Stimulated activated CD8-positive, alpha-beta memory T cell treated with anti-CD3 and anti-CD28 coated beads, Interleukin-12 subunit alpha, Interleukin-12 subunit beta, amount 100 ng/mL, for 1 hour (primary cell): ENCODE measurements at places on chromosomes 2 and 18.

DNA sequence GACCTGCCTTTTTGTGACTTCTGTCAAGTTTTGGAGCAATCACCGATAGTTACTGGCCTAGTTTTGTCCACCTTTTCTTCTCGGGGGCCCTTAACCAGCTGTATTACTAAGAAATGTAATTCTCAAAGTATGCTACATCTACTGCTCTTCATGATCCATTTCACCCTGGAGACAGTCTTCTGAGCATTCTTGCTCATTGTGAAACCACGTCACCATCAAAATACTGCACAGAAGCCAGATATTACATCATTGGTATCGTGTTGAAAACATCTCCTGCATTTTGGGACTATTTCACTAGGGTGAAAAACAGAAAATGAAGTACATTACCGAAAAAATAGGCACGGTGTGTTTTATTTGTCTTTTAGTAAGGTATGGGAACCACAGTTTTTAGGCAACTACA, 11.7 kb downstream of the LYPD6B start:
- DNase-seq = no peak

GRCh38 chr2:96318723-96319122, 6.4 kb upstream of the ITPRIPL1 start:
- no peak for DNase-seq

GRCh38 chr18:40004246-40004645, 1950.8 kb upstream of the PIK3C3 start:
- DNase-seq = no peak

DNA sequence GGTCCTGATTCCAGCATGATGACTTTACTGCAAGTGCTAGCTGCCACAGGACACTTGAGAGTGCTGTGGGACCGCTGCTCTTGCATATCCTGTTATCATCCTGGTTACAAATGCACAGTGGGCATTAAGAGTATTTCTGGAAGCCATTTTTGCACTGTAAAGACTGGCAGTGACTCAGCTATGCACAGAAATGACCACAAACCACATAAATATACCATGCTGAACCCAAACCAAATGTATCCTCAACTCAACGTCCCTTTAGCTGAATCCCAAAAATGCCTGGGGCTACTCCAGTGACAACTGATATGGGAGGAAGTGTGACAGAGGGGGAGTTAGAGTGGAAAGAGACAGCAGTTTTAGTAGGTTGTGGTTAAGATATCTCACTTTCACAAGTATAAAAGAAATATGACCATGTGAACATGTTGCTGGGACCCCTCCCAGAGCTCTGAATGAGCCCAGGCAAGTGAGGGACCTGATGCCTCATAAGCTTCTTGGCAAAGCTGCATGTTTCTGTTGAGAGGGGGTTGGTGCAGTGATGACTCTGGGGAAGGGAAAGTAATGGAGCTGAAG, 37.3 kb downstream of the RHBDD1 start:
- DNase-seq = no peak

GRCh38 chr2:98473995-98474780, 29.5 kb downstream of the INPP4A start:
- no peak for DNase-seq

DNA sequence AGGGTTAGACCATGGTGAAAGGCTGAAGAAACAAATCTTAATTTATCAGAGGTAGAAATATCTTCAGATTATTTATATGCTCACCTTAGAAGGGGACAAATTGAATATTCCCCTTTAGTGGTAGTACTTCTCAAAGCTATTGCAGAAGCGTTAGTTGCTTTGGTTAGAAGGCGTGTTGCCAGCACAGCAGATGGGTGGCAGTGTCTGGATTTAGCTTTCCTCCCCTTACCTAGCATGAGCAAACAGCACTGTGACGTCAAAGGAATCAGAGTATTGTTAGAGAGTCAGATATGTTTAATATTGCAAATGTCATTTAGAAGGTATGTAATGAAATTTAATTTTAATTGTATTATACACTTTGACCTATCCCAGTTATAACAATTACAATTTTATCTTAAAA, 27.2 kb upstream of the GALR1 start:
- DNase-seq = no peak

DNA sequence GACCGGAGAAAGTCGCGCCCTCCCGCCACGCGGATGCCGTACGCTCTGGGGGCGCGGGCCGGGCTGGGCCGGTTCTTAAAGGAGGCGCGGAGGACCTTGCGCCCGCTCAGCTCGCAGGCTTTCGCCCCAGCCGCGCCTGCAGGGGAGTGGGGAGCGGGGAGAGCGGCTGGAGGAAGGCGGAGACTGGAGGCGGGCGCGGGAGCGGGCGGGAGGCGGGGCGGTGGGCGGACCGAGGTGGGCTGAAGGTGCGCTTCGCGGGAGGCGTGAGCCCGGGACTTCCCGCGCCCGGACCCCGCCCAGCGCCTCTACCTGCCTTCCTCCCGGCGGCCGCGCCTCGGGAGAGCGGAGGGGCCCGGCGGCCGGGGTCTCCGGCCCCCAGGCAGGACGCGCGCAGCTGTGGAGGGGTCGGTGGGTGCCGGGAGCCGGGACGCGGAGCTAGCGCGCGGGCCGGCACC, at the start of gene ADRA2B:
TSS of gene ADRA2B (minus strand) at position 148 of the 455 bp plus-strand sequence. CDS start 422 bp downstream, outside the sequence.
- peak; percentile 67 for DNase-seq

DNA sequence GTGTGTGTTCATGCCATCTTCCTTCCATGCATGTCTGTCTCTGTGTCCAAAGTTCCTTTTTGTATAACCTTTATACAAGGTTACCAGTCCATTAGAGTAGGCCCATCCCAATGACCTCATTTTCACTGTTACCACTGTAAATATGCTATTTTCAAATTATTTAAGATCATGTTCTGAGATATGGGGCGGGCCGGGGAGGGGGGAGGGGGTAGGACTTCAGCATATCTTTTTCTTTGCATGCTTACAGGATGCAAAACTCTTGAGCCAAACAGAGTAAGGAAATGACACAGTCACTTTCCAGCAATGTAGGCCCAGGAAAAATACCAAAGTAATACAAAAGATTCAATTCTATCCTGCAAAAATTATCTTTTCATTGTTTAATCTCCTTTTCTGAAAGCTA, 124.1 kb upstream of the HNRNPA3 start:
- no peak for DNase-seq

DNA sequence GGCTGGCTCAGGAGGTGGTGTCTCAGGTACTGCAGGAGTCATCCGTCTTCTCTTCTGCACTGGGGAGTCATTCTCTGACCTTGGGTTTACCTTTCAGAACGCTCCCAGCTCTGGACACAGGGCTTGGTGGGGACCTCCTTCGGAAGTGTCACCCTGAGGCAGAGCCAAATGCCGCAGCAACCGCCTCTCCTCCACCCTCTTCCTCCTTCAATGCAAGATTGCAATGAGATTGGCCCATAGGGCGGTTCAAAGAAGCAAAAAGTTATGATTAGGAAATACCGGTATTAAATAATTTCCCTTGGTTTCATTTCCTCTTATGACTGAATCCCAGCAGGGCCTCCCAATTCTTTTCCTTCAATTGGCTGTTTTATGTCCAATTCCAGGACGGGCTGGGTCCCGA, 178.8 kb downstream of the ACKR3 start:
- DNase-seq = no peak

DNA sequence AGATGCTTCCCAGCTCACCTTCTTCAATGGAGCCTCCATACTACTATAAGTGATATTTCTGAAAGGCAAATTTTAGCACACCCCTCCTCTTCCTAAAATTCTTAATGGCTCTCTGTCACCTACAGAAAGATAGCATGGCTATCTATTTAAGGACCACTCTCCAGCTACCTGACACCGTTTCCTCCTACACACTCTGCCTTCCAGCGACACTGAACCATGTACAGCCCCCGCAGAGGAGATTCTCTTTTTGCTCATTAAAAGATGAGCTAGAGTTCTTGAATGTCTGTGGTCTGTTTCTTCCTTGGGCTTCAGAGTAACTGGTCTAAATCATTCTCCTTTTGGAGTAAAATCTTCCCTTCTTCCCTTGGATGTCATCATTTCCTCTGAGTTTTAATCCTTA, 38.4 kb upstream of the GAREM1 start:
- DNase-seq = no peak

- no peak for DNase-seq
These were observed 124.4 kb downstream of the INHBB start for GRCh38 chr2:120470041-120470965.

DNA sequence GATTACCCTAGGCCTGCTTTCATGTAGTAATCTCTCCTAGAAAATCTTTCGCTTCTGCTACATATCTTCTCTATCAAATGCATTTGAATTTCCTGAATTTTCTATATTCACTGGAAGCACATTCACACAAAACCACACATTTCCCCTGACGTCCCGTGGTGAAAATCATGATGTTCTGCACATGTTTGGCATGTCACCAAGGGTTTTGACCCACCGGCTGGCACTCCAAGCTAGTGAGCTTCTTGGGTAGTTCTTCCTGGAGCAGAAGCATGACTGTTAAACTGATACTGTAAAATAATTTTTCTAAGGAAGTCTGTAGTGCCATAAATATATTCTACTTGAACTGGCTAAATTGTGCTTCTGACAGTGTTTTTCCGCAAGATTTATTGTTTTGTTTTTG, 510.1 kb upstream of the SLC8A1 start:
- DNase-seq = no peak

- no peak for DNase-seq
These were observed 2.1 kb upstream of the TANC1 start for GRCh38 chr2:158966312-158966711.

GRCh38 chr2:111007757-111008688, 112.7 kb upstream of the BCL2L11 start:
- no peak for DNase-seq

DNA sequence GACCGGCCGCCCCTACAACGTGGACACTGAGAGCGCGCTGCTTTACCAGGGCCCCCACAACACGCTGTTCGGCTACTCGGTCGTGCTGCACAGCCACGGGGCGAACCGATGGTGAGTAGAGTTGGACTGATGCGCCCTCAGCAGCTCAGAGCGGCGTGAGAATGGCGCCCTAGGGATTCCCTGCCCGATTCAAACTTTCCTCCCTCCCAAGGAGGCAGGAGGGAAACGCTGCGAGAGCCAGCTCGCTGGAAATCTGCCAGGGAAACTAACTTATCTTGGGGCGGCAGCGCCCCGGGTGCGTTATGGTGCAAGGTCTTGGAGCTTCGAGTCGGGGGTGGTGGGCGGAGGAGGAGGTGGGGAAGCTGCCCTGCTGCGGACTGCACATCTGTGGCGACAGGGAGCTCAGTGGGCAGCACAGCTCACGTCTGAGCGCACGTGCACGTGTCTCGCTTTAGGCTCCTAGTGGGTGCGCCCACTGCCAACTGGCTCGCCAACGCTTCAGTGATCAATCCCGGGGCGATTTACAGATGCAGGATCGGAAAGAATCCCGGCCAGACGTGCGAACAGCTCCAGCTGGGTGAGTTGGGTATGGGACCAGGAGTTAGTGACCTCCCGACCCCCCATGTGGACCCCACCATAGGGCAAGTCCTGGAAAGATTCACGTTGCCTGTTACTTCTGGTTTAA, 697 bp downstream of the ITGA4 start:
- DNase-seq = no peak

DNA sequence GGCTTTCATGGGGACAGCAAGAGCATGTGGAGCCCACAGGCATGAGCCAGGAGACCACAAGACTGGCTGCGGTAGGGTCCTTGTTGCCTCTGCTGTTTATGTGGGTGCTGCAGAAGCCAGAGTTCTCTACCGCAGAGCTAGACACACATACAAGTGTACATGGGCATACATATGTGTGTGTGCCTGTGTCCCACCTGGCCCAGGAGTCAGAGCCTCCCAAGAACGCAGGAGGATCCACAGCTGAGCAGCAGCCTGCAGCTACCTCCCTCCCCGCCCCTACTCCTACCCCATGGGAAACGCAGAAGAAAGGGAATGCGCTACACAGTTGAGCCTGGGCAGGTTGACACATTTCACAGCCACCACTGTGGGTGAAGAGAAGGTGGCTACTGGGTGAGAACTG, 438.1 kb upstream of the SMIM21 start:
- DNase-seq = no peak

DNA sequence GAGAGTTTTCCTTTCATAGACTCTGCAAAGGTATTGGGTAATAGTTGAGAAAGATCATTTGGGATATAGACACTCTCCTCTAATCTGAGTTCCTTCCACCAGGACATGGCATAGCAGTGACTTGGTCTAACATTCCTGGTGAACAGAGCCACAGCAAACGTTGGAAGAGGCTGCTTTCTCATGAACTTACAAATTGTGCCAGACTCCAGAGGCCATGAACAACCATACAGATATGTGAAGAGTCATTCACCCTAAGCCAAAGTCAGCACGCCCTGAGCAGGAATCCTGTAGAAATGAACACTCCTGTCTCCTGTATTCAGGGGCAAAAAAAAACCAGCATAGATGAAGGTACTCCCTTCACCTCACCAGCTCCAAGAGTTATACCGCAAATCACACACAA, 152.8 kb downstream of the TMEM18 start:
- no peak for DNase-seq

DNA sequence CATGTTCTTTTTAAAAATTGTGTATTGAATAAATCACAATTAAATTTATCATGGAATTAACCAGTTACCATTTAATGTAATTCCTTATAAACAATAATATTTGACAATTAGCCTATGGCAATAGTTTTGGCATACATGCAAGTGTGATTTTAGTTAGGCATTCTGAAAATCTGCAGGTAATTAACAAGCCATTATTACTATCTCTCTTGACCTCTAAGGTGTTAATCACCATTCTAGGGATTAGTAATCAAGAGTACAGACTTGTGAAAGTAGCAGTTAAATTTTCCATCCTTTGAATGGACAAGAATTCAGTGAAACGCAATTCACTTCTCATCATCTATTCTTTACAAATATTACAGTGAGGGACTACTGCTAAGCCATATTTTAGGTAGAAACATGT, 127.7 kb upstream of the CHST9 start:
- DNase-seq = no peak

GRCh38 chr2:105803773-105804172, 59.1 kb downstream of the NCK2 start:
- DNase-seq = no peak

DNA sequence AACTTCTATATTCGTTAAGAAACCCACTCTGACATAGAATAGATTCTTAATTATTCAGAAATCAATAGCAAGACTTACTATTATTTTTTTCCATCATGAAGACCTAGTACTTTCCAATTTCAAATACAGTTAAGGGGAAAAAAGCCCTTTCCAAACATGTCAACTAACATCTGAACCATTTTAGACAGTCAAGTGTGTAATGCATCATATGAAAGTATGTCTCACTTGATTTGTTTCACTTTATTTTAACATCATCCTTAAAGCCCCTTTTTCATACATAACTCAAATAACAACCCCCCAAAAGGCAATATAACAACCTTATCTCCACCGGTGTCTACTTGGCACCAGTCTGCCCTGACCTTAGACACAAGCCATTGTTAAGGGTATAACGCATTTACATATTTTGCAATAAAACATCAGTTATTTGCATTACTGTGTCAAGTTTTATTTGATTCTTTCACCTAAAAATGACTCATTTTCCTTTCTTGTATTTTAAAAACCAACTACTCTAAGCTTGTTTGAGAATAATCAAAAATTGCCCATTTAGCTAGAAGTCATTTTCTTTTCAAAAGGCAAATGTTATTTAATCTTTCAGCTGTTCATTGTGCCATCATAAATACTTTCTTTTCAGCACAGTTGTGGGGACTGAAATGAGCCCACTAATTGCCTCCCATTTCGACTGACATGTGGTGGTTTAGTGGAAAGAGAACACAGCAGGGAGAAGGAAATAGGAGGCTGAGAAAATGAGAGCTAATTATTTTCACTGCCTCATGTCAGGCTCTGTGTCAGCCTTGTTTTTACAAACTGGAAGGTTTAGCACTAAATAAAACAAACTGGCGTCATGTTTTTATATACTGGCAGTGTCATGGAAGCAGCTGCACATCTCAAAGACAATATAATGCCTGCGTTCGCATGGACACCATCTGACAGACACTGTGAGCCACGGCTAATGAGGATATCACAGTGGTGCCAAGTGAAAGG, 104.7 kb upstream of the CDCA7 start:
- DNase-seq = no peak

- DNase-seq = peak; percentile 72
These were observed 8.9 kb downstream of the TEX44 start for GRCh38 chr2:231601356-231602229.
